ENCODE measurements at places on chromosomes 7 and 10.

GRCh38 chr7:123993996-123994395 lies 38.9 kb downstream of the TMEM229A start:
- DNase-seq: no peak

DNA sequence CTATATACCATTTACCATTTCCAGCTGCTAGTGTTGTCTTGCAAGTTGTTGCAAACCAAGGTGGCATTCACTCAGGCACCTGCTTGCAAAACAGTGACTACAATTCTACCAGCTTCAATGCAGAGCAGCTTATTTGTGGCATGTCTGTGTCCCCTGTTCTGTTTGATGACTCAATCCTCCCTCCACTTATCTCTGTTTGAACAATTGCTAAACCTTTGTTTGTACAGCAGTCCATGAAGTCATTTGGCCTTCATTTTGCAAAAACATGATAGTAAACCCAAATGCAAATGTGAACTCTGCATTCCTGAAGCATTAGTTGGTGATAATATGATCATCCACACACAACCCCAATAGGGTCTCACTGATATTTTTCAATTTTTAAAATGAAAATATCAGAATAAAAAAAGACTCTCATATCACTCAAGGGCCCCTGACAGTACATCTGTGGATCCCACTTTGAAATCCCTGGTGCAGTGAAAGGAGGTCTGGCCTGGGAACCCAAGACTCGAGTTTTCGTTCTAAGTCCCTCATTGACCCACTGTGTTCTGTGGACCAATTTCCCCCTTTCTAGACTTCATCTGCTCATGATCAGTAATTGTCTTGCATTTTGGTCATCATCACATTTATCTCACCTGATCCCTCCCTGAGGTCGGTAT lies 425.4 kb downstream of the RPS24 start:
- no peak for DNase-seq

DNA sequence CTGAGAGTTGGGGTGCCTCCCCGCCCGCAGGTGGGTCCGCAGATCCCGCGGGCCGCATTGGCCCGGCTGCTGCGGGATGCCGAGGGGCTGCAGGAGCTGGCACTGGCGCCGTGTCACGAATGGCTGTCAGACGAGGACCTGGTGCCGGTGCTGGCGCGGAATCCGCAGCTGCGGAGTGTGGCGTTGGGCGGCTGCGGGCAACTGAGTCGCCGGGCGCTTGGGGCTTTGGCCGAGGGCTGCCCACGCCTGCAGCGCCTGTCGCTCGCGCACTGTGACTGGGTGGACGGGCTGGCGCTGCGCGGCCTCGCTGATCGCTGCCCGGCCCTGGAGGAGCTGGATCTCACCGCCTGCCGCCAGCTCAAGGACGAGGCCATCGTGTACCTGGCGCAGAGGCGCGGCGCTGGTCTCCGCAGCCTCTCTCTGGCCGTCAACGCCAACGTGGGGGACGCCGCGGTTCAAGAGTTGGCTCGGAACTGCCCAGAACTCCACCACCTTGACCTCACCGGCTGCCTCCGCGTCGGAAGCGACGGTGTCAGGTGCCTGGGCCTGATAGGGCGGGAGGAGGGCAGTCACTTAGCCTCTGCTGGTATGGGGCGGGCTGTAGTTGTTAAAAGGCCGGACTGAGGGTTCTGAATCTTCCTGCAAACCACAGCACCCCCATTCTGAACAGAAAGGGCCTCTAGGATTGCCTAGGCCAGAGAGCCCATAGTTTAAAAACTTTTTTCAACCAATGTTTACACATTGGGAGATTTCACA lies 1.3 kb downstream of the FBXL15 start:
- no peak for DNase-seq

DNA sequence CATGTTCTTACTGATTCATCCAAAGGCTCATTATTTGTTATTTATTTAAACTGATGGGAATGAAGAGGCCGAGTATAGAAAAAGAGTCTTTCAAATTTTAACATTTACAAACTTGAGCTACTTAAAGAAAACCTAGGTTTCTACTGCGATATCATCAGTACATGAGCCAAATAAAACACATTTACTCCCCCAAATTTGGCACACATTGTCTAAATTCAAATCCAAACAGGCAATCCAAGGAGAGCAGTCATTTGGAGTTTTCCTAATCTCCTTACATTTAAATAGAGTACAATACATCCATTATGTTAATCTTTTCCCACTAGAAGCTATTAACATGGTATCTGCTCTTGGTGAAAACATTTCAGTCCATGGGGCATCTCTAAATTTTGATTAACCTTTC lies 2.2 kb downstream of the NMT2 start:
- DNase-seq: no peak

DNA sequence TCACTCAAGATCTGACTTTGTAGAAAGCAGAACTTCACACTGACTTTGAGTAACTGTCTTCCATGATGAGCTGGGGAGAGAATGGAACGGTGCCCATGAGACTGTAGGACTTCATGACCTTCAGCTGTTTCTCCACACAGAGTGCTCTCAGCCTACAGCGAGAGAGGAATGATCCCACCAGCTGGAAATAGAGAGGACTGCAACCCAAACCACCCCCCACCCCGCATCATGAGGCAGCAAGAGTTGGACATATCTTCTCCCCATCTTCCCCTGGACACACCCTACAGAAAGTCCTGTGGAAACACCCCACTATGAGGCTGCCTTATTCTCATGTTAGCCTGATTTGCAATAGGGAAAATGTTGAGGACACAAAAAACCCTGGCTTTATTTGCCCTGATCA lies 312.5 kb downstream of the PAXIP1 start:
- DNase-seq: no peak

DNA sequence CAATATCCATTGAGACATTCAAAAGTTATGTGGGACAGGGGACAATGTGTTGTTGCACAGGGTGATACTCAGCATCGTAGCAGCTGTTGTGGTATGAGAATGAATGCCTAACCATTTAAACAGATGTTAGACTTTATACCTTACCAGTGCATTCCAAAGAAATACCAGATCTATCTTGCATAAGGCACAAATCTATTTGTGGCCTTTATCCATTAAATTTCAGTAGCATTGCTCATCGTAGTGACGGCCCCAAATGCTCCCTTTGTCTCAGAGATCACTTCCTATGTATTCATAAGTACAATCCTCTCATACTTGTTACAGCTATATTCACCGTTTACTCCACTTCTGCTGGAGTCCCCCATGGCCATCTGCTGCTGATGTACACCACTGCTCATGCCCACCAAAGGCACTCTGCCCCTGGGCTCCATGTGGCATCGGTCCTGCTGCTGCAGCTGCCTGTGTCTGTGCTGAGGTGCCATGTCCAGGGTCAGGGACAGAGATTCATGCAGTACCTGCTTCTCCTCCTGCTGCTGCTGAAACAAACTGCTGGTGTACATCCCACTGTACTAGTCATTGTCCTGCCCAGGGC lies 96.3 kb downstream of the CPED1 start:
- no peak for DNase-seq

GRCh38 chr10:75959209-75959608 lies 527.8 kb downstream of the LRMDA start:
- no peak for DNase-seq

DNA sequence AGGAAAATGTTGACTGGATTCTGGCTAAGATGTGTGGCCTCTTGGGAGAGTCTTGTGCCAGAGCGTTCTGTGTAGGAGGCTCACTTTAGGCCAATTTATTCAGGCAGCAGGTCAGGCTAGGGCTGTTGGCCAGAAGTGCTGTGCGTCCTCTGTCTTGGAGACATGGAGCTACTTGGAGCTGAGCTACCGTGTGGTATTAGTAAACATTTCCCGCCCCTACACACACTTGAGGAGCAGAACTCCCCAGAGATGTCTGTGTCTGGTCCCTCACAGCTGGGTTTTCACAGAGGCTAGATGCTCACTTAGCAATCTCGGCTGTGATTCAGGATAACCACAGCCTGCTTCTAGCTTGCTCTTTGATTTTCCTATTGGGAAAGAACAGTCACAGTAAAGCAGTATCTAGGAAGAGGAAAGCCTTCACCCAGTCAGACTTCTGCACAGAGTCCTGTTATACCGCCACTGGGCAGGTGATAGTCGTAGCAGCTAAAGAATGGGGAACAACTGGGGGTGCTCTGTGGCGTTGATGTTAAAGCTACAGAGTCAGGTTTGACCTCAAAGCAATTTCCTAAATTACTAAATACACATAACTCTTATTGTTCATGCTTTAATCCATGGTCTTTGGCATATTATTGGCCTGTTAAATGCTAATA lies 86.7 kb downstream of the MDFIC start:
- DNase-seq: no peak

DNA sequence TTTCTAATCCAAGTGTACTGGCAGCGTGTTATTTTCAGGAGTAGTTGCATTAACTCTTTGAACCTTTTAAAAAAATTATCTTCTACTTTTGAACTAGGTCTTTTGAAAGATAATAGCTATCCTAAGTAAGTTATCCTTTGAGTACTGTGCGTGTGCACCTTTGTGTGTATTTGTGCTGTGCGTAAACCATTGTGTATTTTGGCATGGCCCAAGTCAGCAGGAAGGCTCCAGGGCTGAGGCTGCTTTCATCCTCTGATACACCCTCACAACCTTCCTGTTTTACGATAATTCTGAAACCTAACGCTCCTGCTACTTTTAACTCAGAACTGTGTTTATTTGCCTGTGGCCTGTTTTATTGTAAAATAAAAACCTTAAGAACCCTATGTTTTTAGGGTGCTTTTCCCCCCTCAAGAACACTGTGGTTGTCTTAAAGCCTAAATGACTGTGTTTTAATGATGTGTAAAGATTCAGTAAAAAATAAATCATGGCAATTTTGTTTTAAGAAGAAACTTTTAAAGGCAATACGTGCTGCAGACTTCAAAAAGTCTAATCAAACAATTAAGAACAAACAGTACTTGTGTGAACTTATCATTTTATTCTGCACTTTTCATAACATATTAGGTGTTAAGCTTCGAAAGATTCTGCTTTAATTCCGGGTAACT lies 57.5 kb downstream of the HDAC9 start:
- no peak for DNase-seq

- no peak for DNase-seq
Observed at GRCh38 chr10:61016630-61017029, 72.6 kb upstream of the RHOBTB1 start.

GRCh38 chr10:57972783-57973182 lies 294.9 kb downstream of the IPMK start:
- no peak for DNase-seq

- DNase-seq: peak; percentile 13
Observed at GRCh38 chr7:150800581-150801241, at the start of gene TMEM176A. Gene TMEM176A, plus strand, starts transcription at chr7:150800769. Its CDS starts 782 bp downstream, at chr7:150801551.

DNA sequence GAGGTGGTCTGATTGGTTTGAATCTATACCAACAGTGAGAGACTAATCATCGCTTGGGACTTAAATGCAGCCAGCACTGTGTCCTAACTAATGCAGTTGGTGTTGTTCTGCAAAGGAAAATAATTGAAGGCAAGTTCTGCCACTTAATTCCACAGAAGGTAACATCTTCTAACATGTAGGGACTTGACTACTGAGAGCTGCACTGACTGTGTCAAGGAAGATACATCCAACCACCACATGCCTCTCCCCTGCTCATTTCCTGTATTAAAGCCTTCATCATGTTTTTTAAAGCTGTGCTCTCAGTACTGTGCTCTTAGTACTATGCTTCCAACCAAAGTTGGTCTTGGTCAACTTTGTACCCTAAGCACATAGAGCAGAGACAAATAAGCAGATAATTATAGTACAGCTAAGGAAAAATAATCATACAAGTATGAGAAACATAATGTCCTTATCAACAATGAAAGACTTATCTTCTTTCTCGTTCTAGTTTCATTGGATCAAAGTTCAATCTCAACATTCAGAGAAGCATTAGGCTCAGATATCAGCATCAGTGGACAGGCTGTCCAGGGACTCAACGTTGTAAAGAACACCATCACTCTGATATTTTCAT lies 2.8 kb upstream of the CYP3A4 start:
- no peak for DNase-seq

GRCh38 chr10:124713679-124714255 lies 30.4 kb downstream of the FAM53B start:
- no peak for DNase-seq
